ENCODE measurements at places on chromosomes 13 and 19. TPM values are rescaled to one million over a fixed set of nuclear protein-coding genes. Genes with fewer than 3 reads are reported as not detected.

The NUP58 gene
- 56.1 TPM for total RNA-seq

DNA sequence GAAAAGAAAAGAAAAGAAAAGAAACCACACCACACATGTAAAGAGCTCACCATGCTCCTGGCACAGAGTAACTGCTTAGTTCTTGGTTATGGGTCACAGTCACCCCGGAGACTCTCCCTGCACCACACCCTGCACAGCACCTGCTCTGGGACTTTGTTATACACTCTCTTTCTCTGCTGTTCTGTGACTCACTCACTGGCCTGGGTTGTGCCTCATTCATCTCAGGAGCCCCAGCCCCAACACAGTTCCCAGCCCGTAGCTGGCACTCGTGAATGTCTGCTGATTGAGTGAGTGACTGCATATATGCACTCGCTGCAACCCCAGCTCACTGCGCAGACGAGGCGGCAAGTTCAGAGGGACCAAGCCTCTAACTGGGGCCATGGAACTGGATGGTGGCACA lies 22.9 kb upstream of the ZNF507 start:
- no peak for DNase-seq

The ZNF229 gene
- 0.80 TPM for total RNA-seq

DNA sequence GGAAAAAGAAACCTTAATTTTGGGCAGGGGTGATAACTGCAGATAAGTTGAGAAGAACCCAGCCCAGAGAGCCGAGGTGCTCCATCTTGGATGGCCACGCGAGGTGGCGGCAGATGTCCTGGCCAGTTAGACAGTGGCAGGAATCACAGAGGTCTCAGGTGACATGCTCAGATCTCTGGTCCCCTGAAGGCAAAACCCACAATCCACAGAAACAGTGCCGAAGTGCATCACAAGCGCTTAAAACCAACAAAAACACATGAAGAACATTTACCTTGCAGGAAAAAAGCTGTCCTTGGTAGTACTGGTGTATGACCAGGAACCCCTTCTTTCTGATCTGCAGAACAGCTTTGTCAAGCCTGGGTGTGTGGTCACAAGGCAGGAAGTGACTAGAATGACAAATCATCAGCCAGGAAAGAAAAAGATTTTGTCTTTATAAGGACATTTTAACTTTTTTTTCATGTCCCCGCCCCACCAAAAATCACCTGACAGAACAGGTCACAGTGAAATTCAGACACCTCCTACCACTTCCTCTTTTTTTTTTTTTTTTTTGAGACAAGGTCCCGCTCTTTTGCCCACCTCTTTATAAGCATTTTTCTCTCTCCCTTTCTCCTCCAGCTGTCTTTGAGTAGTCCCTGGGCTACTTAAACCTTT lies at the start of gene LCP1:
Gene LCP1, minus strand, starts transcription at position 338 of the 651 bp plus-strand sequence. CDS start 22,515 bp downstream, outside the sequence.
- no peak for DNase-seq

The KIR3DL2 gene
- total RNA-seq: not detected

DNA sequence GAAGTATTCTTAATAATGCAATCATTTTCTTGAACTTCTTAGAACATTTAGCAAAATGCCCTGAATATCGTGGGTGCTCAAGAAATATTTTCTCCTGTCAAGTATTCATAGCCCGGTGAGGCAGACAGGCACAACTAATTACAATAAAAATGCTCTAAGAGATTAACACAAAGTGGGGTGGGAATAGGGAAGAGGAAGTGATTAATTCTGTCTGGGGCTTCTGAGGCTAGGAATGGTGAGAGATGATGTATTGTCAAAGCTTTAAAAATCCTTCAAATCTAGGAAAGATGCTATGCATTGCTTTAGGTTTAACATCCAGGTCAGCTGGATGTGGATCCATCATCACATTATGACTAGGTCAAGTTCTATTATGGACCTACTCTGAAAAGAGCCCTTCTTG lies 66.9 kb upstream of the POSTN start:
- no peak for DNase-seq

The IL27RA gene
- 32.5 TPM for total RNA-seq

GRCh38 chr13:95269756-95270155 lies 31.5 kb downstream of the ABCC4 start:
- DNase-seq: no peak

The EBI3 gene
- 5.4 TPM for total RNA-seq

The IFNL1 gene
- total RNA-seq: not detected

GRCh38 chr19:37218592-37218935 lies 550 bp downstream of the ZNF383 start:
- DNase-seq: no peak

DNA sequence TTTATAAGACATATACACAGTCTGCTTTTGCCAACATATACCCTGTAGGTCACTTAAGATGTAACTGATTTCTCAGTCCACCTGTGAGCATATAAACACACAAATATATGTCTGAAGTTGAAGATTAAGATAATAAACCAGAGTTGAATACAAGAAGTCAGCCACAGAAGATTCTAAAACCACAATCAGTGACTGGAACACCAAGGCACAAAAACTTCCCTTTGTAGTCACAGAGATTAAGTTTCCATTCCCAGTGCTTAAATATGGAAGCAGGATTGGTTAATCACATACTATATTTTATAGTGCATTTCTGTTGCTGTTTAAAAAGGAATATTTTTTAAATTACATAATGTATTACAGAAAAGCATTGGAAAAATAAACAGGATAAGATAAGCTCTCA lies 39.9 kb downstream of the MTMR6 start:
- DNase-seq: no peak

DNA sequence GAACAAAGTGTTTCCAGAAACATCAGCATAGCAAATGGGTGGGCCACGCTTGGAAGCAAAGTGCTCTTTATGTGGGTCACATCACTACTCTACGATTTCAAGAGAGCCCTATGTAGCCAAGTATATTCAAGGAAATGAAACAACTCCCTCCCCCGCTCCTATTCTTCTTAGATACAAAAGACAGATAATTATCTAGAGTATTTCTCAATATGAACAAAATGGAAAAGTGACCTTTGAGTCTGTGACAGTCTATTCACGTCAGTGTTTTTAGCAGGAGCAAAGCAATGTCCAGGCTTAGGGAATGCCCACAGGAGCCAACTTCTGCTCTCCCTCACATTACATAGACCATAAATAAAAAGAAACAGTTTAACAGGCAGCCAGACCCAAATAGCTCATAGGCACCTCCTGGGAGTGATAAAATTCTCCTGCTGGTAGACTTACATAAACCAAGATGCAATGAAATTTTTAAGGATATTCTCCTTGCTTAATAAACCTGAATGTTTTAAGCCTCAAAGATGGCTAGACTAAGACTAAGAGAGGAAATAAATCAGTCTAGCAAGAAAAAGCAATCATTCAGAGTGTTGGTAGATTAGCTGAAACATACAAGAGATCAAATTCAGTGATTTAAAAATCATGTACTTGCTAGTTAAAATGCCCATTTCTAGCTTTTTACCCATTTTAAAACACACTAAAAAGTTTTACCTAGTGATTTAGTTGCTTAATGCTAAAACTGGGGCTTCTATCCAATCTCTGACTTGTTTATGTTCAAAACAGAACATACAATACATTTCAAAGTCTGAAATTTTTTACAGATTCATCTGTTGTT lies 182.8 kb downstream of the RGCC start:
- DNase-seq: no peak

The LHB gene
- total RNA-seq: not detected

- DNase-seq: no peak
Observed at GRCh38 chr13:48646791-48647190, 6.9 kb upstream of the CYSLTR2 start.

DNA sequence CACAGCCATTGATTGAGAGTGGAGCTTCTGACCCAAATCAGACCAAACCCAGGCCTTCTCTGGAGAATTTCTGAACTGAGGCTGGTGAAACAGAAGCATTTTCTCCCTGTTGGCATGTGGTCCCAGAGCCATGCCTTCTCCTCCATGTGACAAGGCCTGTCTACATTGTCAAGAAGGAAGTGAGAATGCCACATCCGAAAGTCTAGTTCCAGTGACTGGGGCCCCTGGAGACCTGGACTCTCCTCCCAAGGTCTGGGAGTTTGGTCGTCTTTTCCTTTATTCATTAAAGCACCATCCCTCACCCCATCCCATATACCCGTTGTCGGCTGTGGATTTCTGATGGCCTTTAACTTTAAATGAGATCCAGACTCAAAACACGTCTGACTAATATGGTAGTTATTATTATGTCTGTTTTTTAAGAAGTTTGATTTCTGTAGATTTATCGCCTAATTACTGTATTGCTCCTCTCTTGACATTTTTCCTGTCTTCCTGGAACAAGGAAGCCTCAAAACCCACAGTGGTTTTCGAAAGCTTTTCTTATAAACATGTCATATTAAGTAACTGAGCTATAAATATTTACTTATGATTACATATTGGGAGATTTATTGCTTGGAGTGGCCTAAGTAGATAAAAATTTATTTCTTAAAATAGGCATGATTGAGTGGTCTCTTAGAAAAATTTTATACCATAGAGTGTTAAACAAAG lies 128.3 kb upstream of the FRY start:
- DNase-seq: no peak

The IRGC gene
- not detected for total RNA-seq

GRCh38 chr13:52353193-52353592 lies 52.8 kb downstream of the THSD1 start:
- DNase-seq: no peak

DNA sequence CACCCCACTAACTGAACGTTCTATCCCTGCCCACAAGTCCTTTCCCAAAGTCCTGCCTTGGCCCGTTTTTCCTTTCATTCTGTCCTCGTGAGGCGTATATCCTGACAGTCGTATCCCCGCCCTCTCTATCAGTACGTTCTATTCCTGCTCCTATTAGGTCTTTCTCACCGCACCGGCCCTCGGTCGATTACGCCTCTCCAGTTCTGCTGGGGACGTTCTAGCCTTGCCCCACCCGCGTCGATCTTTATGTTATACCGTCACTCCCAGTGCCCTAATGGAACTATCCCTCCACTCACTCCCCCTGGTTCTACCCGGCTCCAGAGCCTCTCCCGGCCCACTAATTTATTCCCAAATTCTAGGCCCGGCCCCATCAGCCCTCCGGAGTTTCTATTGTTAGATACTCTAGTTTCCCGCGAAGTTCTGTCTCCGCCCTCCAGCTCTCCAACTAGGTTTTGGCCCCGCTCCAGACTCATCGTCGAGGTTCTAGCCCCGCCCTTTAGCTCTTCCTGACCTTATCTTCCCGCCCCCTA lies 2.0 kb downstream of the PLAUR start:
- DNase-seq: peak; percentile 3

GRCh38 chr13:24159357-24159756 lies 1.2 kb upstream of the SPATA13 start:
- DNase-seq: no peak

- DNase-seq: no peak
Observed at GRCh38 chr19:1053176-1054101, 13.5 kb upstream of the ARHGAP45 start.

The DPF1 gene
- total RNA-seq: 7.0 TPM

The FGF21 gene
- not detected for total RNA-seq

DNA sequence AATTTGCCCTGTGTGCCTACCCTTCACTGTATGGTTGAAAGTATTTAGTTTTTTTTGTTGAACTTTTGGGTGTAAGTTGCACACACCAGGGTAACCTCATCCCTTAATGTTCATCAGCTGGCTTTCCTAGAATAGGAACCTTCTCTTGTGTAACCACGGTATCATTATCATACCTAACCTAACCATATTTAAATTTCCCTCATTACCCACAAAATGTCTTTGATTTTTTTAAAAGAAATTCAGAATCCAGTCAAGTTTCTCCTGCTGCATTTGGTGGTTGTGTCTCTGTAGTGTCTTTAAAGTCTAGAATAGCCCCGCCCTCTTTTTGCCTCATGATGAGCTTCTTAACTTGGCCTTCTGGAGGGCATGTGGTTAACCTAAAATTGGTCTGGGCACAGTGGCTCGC lies 80.3 kb downstream of the RYR1 start:
- DNase-seq: no peak

DNA sequence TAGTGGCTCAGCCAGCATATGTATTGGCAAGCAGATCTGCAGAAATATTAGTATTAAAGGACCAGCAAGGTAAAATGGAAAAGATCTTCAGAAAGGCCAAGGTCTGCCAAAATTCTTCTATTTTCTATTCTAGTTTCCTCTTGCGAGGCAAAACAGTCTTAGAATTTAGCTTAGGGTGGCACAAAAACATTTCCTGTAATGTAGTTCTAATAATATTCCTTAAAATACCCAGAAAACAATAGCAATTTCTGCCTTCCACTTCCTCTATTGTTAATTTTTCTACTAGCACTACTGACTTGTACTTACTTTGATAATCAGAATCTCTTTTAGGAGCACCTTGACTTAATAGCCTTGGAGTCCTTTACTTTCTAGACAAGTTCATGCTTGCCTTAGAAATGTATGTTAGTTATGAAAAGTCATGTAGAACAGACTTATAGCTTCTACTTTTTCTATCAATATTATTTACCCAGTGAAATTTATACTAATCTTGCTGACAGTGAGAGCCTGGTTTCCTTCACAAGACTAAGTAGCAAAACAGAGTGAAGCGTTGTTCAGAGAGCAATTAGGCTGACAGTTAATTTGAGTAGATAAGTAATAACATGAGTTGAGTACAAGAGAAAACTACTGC lies 23.9 kb upstream of the LPAR6 start:
- DNase-seq: no peak

DNA sequence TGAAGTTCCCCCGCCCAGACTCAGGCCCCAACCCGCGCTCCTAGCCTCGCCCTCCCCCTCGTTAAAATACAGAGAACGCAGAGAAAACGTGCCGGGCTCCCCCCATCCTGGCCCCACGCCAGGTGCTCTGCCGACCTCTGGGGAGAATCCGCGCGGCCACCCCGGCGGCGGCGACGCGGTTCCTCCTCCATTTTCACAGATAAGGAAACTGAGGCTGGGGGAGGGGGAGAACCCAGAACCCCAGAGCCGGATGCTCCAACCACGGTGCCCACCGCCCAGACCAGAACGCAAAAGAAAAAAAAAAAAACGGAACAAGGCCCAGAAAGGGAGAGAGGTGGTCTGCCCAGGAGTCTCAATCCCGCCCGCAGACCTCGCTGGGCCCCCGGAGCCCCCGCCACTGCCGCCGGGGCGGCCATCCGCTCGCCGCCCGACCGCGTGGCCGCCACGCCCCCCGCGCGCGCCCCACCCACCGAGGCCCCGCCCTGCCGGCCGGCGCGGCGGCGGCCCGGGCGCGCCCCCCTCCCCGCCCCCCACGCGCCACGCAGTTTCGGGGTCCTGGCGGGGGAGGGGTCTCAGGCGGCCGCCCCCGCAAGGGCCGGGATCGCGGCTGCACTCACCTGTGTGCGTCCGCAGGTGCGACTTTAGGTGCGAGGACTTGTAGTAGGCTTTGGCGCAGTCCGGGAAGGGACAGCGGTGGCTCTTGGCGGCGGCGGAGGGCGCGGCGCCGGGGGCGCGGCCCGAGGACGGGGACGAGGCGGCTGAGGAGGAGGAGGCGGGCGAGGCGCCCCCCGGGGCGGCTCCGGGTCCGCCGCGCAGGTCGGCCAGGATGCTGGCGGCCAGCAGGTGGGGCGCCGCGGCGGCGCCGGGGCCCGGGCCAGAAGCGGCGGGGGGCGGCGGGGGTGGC lies 703 bp downstream of the KLF16 start:
- no peak for DNase-seq

The CD70 gene
- 143 TPM for total RNA-seq

The ARHGEF18 gene
- total RNA-seq: 33.0 TPM

DNA sequence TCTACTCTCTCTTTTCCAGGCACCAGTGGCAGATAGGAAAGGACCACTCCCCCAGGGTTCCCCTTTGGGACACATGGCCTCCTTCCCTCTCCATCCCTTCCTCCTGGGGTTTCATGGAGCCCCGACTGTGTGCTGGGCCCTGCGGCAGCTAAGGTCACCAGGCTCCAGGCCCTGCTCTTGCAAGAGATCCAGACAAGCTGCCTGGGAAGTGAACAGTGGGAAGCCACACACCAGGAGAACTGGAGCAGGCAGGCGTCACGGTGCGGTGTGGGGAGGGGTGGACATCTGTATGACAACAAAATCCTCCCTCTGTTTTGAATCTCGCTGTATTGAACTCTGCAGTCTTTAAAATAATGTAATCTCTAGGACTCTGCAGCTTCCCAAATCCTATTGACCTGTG lies 330.1 kb downstream of the UQCRFS1 start:
- no peak for DNase-seq
